ENCODE measurements at places on chromosomes 11 and 22.

DNA sequence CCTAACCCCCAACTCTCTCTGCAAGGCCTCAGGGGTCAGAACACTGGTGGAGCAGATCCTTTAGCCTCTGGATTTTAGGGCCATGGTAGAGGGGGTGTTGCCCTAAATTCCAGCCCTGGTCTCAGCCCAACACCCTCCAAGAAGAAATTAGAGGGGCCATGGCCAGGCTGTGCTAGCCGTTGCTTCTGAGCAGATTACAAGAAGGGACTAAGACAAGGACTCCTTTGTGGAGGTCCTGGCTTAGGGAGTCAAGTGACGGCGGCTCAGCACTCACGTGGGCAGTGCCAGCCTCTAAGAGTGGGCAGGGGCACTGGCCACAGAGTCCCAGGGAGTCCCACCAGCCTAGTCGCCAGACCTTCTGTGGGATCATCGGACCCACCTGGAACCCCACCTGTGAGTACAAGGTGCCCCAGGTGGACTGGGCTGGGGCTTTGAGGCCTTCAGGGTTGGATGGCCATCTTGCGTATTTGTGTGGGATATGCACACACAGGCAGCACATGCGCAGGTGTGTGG is at the start of gene BEST1:
Gene BEST1 (plus strand): TSS at position 317 of the 513 bp plus-strand sequence. CDS start 1,456 bp downstream, outside the sequence.
- no peak for DNase-seq

DNA sequence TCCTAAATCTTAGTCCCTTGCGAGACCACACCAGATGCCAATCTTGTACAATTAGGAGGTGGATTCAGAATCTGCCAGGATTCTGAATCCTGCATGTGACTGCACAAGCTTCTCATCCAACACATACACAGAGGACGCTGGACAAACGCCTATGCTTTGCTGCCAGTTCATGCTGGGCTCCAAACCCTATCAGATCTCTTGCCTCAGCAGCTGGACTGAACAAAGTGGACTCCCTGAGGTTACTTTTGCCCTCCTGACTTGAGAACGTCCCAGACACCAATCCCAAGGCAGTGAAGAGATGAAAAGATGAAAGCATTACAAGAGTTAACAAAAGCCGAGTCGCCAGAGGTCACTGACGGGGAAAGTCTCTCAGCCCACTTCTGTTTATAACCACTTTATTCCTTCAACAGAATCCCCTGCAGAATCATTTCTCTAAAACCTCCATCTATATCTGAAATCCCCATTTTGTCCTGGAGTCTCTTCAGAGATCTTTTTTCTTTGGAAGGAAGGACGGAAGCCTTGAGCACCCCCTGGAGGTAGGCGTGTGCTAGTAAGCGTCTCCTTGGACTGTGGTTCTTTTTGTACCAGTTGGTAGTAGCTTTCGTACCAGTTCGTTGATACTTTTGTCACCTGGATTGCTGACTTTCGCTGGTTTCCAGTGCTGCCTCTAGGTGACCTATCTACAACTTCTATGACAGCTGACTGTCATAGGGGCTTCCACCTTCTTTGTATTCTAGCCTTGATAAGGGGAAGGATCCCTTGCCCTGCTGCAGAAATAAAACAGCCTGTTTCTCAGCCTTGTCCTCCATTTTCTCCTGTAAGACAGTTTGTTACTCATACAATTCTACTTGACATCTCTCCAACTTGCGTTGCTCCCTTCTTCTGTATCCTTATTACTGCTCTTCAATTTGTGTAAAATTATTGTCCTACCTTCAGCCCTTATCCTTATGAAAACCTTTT is 26.1 kb upstream of the EED start:
- DNase-seq: no peak

DNA sequence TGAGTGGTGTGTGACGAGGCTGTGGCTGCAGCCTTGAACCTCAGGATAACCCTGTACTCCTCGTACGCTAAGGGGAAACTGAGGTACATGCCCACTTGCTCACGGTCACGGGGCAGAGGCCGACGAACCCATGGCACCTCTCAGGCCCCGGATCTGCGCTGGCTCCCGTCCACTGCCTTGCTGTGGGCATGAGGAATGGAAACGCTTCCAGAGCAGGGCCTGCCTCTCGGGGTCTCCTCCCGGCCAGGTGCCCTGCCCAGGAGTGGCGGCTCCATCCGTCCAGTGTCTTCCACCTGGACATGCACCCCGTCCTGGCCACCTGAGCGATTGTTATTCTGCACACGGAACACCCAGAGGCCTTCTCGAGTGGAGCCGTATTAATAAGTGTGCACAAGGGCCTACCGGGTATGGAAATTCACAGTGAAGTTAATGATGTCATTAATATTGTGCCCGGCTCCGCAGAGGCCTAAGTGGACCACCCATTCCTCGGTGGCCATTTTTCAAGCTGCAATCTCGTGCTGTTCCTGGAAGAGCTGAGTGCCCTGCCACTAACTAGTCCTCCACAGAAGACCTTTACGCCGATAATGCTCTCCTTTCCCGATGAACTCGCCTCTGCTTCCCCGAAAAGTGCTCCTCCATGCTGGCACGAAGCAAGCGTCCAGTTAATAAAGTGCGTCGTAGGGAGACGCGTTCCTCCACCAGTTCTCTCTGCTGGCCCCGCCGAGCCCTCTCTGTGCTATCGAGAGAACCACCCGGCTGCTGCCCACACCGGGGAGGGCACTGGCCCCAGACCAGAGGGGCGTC is 927.9 kb downstream of the BRD1 start:
- no peak for DNase-seq

GRCh38 chr11:77658213-77659013 is 20.8 kb upstream of the CLNS1A start:
- no peak for DNase-seq

DNA sequence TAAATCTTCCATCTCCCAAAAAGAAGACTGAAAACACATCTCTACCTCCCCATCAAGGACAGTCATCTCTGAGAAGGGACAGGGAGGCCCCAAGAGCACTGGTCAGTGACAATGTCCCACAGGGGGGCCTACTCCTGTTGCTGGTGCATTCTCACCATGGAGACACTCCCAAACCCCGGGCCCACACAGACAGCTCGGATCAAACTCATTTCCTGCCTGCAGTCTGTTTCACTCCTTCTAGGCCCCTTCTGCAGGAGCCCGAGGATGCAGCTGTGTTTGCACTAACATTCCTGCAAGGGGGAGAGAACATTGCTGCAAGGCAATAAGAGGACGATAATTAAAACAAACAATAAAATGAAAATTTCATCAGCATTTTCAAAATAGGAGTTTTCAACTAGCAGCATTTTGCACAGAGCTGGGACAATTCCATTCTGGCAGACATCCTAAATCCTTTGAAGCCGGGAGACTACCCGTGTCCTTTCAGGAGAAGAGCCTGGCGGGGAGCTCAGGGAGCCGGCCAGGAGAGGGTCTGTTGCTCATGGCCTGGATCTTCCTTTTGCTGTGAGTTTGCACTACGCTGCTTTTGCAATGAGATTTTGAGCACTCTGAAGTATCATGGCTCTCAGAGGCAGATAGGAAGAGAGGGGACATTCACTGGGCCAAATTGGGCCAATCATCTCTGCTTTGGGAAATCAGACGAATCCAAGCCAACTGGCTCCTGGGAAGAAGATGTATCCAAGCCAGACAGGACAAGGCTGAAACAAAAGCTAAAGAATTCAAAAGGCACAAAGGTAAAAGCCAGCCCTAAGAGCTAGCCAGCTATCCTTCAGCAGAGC is 33.2 kb downstream of the SPATA19 start:
- no peak for DNase-seq

GRCh38 chr11:45079943-45080719 is 66.3 kb upstream of the PRDM11 start:
- DNase-seq: no peak
